Prostate gland (tissue), 2 donors: ENCODE measurements at places on chromosomes 7 and 10.

DNA sequence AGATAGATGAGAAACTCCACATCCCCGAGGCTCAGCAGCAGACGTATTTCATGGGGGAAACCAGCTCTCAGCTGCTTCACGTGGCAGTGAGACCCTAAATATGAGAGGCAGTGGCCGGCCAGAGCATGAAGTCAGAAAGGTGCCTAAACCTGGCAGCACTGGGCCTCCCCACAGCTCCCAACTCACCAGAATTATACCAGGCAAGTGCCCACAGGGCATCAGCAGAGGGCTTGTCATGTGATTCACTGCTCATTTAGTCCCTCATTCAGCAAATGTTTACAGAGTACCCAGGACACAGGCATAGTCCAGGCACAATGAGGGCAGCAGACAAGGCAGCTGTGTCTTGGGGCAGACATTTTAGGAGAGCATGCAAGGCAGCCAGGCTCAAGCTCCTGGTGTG lies 212.6 kb downstream of the PTPRN2 start:
- H3K27me3 ChIP-seq, result no peaks in the 10 kb centered on the region
- DNase-seq, result no peak
- no peaks in the 10 kb centered on the region for H3K36me3 ChIP-seq
- H3K4me3 ChIP-seq, result no peak overlapping the region
- no peaks in the 10 kb centered on the region for H3K4me1 ChIP-seq

DNA sequence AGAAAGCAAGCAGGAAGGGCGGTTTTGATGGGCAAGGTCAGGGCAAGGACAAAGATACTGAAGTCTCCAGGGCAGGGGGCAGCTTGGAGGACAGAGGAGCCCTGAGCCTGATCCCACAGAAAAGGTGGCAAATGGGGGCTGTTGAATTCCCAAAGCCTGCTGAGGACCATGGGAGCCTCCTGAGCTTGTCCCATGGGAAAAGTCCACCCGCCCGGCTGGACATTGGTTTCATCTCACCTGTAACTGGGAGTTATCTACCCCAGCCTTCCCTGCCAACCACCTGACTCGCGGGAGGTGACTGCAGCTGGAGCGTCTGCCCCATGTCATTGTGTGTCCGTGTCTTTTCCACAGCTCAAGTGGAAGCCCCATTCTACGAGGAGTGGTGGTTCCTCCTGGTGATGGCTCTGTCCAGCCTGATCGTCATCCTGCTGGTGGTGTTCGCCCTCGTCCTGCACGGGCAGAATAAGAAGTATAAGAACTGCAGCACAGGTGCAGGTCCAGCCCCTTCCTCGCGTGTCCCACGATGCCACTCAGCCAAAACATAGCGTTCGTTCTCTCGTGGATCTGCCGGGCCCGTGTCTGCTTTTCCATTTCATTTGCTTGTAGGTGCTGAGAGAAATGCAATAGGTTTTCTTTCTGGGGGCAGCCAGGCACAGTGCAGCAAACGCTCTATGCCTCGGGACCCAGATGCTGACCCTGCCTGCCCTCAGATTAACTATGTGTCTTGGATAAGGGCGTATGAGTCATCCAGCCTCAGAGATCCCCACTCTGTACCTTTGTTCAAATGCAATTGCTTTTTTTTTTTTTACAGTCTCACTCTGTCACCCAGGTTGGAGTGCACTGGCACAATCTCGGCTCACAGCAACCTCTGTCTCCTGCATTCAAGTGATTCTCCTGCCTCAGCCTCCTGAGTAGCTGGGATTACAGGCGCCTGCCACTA lies 444.5 kb upstream of the FOXK1 start:
- H3K27me3 ChIP-seq, result no peaks in the 10 kb centered on the region
- DNase-seq, result no peak
- no peaks in the 10 kb centered on the region for H3K4me1 ChIP-seq
- H3K36me3 ChIP-seq, result no peaks in the 10 kb centered on the region
- no peak overlapping the region for H3K27ac ChIP-seq

DNA sequence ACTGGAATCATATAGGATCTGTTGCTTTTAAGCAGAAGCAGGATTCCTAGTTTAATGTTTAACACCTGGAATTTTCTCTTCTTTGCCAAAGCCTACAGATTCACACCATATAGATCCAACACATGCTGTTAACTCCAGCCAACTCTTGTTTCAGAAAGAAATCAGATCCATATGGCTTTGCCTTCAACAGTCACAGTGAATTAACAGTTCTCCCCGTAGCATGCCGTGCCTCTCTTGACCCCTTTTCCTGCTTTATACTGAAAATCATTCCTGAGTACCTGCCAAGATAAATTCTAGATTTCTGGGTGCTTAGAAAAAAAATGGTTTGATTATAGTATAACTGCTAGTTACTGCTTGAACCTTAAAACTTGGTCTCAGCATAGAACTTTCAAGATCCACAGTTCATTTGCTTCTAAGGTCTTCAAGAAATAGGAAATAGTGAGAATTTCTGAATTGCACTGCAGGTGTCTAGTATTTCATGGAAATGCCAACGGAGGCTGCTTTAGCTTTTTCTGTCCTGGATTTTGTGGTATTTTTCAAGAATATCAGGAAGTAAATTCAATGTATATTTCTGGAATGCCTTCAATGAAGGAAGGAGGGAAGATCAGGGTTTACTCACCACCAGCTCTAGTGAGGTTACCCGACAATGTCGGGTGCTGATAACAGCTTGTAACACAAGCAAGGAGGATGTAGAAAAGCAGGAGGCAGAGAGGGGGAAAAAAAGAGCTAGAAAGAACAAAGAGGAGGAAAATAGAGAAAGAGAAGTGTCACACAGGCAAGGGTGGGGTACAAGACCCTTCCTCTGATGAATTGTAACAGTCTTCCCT lies 6.6 kb downstream of the AASS start:
- H3K4me3 ChIP-seq, result no peak overlapping the region
- H3K27me3 ChIP-seq, result no peaks in the 10 kb centered on the region
- DNase-seq, result no peak
- no peaks in the 10 kb centered on the region for H3K36me3 ChIP-seq
- no peaks in the 10 kb centered on the region for H3K4me1 ChIP-seq

- H3K27me3 ChIP-seq, result no peaks in the 10 kb centered on the region
- no peaks in the 10 kb centered on the region for H3K36me3 ChIP-seq
- DNase-seq, result peak; percentile 80
- H3K4me1 ChIP-seq, result no peaks in the 10 kb centered on the region
- peak overlapping the region; percentile 27 for H3K4me3 ChIP-seq
- H3K27ac ChIP-seq, result peak overlapping the region; percentile 58
These were observed 3.2 kb upstream of the CREB5 start for GRCh38 chr7:28408960-28409715.

DNA sequence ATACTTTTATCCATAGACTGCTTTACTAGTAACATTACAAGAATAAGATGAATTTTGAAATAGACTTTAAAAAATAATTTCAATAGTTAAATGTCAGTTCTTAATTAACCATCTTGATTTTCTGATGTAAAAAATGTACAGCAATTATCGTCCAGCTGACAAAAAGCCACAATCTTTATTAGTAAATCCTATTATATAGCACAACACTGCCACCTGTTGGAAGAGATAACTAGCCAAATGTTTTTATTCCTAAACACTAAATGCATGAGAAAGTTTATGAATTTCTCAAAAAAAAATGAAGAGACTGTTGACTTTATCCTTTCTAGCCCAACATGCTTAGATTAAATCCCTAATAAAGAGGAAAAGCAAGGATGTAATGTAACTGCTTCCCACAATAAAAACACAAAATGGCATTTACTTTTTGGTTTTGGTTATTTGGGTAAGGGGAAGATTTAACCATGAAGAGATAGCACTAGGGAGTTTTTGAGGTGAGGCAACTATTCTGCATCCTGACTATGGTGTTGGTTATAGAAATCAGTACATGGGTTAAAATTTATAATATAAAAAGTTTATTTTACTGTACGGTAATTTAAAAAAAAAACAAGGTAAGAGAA lies 8.0 kb downstream of the COA1 start:
- no peak overlapping the region for H3K4me3 ChIP-seq
- H3K4me1 ChIP-seq, result no peaks in the 10 kb centered on the region
- no peaks in the 10 kb centered on the region for H3K27me3 ChIP-seq
- peak; percentile 29 for DNase-seq
